ENCODE measurements at places on chromosomes 11 and 22. TPM values are rescaled to one million over a fixed set of nuclear protein-coding genes. Genes with fewer than 3 reads are reported as not detected.
A peak's percentile ranks its signal among the peaks of the same experiment; 100 is the strongest.

The GGTLC2 gene
- total RNA-seq: not detected

The PLAAT4 gene
- 0.52 TPM for total RNA-seq

The ACRV1 gene
- not detected for total RNA-seq

The GRAP2 gene
- 0.42 TPM for total RNA-seq

The DSCAML1 gene
- not detected for total RNA-seq

The SLC17A6 gene
- not detected for total RNA-seq

The OR5AS1 gene
- total RNA-seq: not detected

The DKK3 gene
- 0.49 TPM for total RNA-seq

The ESAM gene
- total RNA-seq: 6.1 TPM

The CHRDL2 gene
- not detected for total RNA-seq

The DEPDC7 gene
- total RNA-seq: 7.3 TPM

- no peak for DNase-seq
- peaks cover 64% of the 10 kb centered on the region for H3K27me3 ChIP-seq
- H3K4me3 ChIP-seq: no peak overlapping the region
- no peaks in the 10 kb centered on the region for H3K36me3 ChIP-seq
- no peak overlapping the region for H3K27ac ChIP-seq
Observed at GRCh38 chr11:63146581-63146980, 2.6 kb upstream of the SLC22A24 start.

DNA sequence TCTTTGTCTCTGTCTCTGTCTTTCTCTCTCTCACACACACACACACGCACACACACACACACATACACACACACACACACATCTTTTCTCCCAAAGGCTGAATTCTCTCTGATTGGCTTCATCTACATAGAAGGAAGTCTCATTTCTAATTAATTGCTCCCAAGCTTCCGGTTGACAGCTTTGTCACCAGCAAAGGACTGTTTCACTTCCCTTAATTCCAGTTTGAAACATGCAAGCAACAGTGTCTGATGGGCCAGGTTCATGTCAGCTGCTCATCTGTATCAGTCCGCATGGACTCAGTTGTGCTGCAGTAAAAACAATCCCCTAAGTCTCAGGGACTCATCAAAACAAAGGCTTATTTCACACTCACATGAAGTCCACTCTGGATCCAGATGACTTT, 16.2 kb upstream of the PVALB start:
- H3K27ac ChIP-seq: no peak overlapping the region
- 0 out of 2 replicates have a peak, but pooled peaks cover 8% of the 10 kb centered on the region for H3K27me3 ChIP-seq
- no peak for DNase-seq

DNA sequence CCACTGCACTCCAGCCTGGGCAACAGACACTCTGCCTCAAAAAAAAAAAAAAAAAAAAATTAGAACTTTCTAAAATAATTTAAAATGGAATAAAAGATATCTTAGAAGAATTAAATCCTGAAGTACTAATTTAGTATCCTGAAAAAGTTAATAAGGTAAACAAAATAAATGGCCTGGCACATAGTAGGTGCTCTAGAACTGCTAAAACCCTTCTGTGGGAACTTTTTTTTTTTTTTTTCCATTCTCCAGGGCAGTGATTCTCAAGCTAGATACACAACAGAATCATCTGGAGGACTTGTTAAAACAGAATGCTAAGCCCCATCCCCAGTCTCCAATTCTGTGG, 65.3 kb downstream of the MAML2 start:
- no peaks in the 10 kb centered on the region for H3K36me3 ChIP-seq
- no peaks in the 10 kb centered on the region for H3K27me3 ChIP-seq
- no peak overlapping the region for H3K4me3 ChIP-seq
- H3K27ac ChIP-seq: no peak overlapping the region
- H3K4me1 ChIP-seq: peaks cover 9% of the 10 kb centered on the region

GRCh38 chr11:47886096-47886495, 37.9 kb upstream of the NUP160 start:
- no peaks in the 10 kb centered on the region for H3K27me3 ChIP-seq
- no peak overlapping the region for H3K27ac ChIP-seq
- no peaks in the 10 kb centered on the region for H3K4me1 ChIP-seq
- H3K4me3 ChIP-seq: no peak overlapping the region

DNA sequence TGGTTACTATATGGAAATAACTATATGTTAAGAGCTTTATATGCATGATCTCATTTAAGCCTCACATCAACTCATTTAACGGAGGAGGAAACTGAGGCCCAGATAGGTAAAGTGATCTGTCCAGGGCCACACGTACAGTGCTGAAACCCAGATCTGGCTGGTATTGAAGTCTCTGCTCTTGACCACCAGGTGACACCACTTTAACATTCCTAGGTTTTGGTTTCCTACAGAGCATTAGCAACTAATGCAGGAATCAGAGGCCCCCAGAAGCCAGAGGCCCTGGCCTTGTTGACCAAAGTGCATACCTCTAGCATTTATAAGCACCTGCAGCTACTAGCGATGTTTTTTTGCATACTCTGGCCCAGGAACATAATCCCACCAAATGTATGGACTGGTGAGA, 12.9 kb upstream of the LIMK2 start:
- no peak overlapping the region for H3K4me3 ChIP-seq
- no peak for DNase-seq
- peaks cover 5% of the 10 kb centered on the region for H3K36me3 ChIP-seq
- no peak overlapping the region for H3K27ac ChIP-seq
- no peaks in the 10 kb centered on the region for H3K4me1 ChIP-seq

- no peak for DNase-seq
- H3K4me1 ChIP-seq: peaks cover 23% of the 10 kb centered on the region
- H3K27me3 ChIP-seq: no peaks in the 10 kb centered on the region
Observed at GRCh38 chr11:2701230-2701629, 1.4 kb upstream of the KCNQ1OT1 start.

DNA sequence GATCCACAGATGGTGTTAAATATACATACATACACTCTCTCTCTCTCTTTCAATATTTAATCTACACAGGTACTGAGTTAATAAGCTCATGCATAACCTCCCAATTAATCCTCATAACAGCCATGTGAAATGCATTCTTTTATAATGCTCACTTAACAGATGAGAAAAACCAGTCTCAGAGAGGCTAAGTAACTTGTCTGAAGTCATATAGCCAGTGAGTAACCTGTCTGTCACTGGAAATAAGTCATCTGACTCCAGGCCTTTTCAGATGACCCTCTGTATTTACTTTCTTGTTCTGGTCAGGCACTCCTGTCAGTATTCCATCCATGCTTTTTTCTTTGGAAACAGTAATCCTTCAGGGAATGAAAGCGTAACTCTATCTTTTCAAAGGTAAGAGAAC, 594.0 kb upstream of the TENM4 start:
- DNase-seq: no peak
- no peaks in the 10 kb centered on the region for H3K36me3 ChIP-seq
- no peak overlapping the region for H3K4me3 ChIP-seq

DNA sequence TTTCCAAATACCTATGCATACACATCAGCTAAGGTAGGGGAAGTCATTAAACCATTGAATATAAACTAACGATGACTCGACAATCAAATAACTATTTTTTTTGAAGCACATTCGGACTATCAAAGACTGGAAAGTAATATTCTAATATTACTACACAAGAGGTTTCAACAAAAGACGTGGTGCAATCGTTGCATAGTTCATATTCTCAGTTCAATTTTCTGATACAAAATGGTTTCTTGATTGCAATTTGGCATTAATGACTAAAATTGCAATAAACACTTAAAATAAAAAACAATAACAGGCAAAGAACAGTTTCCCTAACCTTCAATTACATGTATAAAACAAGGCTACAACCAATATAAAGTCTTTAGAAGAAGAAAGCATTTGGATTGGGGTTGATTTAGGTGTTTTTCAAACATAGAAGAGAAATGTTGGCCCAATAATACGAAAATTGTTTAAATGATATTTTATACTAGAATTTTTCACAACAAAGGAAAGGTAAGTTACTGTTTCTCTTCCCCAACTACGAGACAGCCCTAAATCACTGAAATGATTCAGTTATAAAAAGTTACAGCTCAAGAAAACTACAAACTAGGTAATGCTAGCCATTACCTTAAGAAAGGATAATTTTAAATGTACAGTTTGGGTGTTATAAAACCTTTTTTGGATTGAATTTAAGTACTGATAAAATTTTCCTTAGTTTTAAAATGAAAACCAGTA, 17.6 kb downstream of the BLID start:
- peaks cover 30% of the 10 kb centered on the region for H3K4me1 ChIP-seq
- DNase-seq: no peak
- H3K27ac ChIP-seq: no peak overlapping the region
- peaks cover 3% of the 10 kb centered on the region for H3K36me3 ChIP-seq
- H3K4me3 ChIP-seq: no peak overlapping the region
- H3K27me3 ChIP-seq: no peaks in the 10 kb centered on the region

DNA sequence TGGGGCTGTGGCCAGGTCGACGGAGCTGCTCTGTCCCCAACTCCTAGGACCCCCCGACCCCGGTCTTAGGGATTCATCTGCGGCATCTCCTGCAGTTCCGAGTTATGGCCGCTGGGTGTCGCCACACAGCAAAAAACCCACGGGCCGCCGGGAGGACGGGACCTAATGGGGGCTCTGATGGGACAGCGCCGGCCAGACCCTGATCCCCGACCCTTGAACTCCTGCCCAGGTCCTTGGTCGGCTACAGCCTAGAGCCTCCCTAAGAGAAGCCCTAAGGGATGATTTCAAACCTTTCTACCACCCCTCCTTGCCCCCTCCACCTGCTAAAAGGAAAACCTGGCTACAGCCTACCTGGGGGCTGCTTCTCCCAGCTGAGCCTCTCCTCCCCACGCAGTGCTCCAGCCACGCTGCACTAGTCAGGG, 30.8 kb upstream of the LRRC10B start:
- H3K36me3 ChIP-seq: no peaks in the 10 kb centered on the region
- no peak overlapping the region for H3K4me3 ChIP-seq
- H3K27me3 ChIP-seq: no peaks in the 10 kb centered on the region
- no peaks in the 10 kb centered on the region for H3K4me1 ChIP-seq

GRCh38 chr22:31829505-31829904, 75.7 kb downstream of the DEPDC5 start:
- H3K4me3 ChIP-seq: no peak overlapping the region
- 0 out of 2 replicates have a peak, but pooled peaks cover 3% of the 10 kb centered on the region for H3K36me3 ChIP-seq
- H3K27me3 ChIP-seq: no peaks in the 10 kb centered on the region
- peak; percentile 89 for DNase-seq
- H3K4me1 ChIP-seq: peaks cover 28% of the 10 kb centered on the region

- H3K4me3 ChIP-seq: no peak overlapping the region
- DNase-seq: no peak
- no peak overlapping the region for H3K27ac ChIP-seq
- no peaks in the 10 kb centered on the region for H3K27me3 ChIP-seq
- H3K36me3 ChIP-seq: no peaks in the 10 kb centered on the region
Observed at GRCh38 chr22:30279046-30279788, 10.1 kb downstream of the CASTOR1 start.

GRCh38 chr11:130848361-130849214, 67.7 kb downstream of the SNX19 start:
- no peak for DNase-seq
- H3K36me3 ChIP-seq: no peaks in the 10 kb centered on the region
- peaks cover 15% of the 10 kb centered on the region for H3K4me1 ChIP-seq
- H3K4me3 ChIP-seq: no peak overlapping the region
- no peaks in the 10 kb centered on the region for H3K27me3 ChIP-seq

All from HCT116 (cell line).